ENCODE measurements at places on chromosomes 6 and 20.

- DNase-seq, result peak; percentile 49
Measured at GRCh38 chr6:52539607-52540006, 37.3 kb downstream of the TRAM2 start.

- DNase-seq, result no peak
Measured at GRCh38 chr20:58022711-58023110, 205.7 kb downstream of the ANKRD60 start.

- DNase-seq, result no peak
Measured at GRCh38 chr20:54474046-54474445, 1.3 kb upstream of the DOK5 start.

DNA sequence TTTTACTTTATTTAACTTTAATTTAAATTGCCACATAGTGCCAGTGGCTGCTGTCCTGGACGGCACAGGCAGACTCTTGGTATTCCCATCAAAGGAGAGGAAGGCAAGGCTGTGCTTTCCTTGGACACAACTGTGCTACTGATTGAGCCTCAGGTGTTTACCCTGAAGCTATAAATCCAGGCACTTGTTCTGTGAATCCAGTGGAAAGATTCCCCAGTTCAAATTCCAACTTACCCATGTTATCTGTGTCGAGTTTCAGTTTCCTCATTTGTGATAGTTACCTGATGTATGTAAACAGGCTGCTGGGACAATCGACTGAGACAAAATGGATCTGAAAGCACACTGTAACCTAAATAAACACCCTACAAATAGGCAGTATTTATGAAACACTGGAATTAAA lies 57.2 kb downstream of the PLAGL1 start:
- DNase-seq, result no peak

DNA sequence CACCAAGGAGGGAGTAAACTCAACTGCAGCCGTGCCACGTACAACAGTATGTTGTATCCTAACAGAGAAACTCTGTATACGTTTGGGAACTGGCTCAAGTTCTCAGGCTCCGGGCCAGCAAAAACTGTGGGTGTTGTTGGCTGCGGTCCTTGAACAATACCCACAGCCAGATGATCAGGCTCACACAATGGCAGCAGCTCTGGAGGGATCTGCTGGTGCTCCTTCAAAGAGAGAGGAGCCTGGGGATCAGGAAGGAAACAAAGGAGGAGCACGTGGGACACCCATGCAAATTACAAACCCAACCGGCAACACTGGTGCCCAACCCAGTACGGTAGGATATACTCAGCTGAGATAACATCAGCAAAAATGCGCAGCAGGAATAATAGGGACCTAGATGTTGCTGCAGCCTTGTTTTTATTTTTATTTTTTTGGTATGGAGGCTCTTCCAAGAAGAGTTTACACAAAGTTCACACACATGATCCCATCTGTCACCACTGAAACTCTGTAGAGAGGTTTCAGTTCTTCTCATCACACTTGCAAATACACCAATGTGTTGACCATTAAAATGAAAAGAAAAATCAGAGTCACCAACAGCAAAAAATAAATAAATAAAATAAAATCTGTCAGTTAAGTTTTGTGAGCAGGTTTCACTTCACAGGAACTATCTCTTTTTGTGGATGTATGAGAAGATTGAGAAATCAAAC lies 41.2 kb upstream of the PDE10A start:
- DNase-seq, result peak; percentile 49

DNA sequence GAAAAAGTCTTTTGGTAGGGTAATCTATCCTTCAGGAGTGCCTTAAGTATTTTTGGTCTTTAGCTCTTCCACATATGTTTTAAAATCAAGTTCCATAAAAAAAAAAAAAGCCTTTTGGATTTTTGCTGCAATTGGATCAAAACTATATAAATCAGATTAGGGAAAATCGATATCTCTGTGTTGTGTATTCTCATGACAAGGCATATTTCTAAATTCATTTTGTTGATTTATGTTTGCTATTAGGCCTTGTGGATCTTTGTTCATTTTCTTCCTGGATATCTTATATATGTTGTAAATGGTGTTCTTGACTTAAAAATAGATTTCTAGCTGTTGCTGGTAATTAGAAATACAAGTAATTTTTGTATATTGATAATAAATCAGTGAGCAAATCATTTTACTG lies 8.8 kb downstream of the HSF2 start:
- no peak for DNase-seq

DNA sequence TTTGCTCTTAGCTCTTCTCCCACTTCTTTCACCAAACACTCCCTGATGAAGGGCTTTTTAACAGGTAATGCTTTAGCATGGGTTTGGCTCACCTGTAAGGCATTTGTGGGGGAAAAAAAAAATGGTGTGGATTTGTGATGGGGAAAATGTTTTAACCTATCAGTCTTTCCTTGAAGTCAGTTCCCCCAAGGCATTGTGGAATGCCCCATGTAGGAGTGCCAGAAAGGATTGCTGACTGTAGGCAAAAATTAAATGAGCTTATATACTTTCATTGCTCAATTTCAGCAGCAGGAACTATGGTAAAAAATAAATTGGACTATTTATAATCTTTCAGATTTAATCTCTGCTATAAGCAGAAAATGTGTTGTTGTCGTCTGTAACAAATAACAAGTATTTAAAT lies 10.6 kb upstream of the SASH1 start:
- DNase-seq, result no peak

GRCh38 chr6:2861822-2862164 lies 20.1 kb upstream of the SERPINB1 start:
- no peak for DNase-seq

GRCh38 chr6:52649536-52650160 lies 21.3 kb upstream of the TMEM14A start:
- no peak for DNase-seq

DNA sequence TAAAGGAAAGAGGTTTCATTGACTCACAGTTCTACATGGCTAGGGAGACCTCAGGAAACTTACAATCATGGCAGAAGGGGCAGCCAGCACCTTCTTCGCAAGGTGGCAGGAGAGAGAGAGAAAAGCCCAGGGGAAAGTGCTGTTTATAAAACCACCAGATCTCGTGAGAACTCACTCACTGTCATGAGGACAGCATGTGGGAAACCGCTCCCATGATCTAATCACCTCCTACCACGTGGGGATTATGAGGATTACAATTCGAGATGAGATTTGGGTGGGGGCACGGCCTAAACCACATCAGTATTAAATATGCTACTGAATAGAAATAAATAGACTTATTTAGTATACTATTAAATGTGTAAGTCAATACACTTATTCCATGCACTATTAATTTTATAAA lies 70.6 kb upstream of the TCF21 start:
- no peak for DNase-seq

DNA sequence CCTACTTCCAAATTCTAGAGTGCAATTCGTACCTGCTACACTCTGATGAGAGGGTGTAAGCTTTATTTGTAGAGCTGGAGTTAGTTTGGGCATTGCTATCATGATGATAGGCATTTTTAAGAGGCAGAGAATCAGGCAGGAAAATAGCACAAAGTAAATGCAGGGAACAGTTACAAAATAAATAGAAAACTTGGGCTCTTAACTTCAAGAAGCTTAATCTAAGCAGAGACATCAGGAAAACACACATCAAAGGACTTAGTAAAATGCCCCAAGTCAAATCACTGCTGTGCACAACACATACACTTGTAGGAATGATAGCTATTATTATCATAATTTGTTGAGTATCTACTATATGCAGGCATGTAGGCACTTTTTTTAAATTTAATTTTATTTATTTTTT lies 381.2 kb downstream of the CD83 start:
- DNase-seq, result no peak

DNA sequence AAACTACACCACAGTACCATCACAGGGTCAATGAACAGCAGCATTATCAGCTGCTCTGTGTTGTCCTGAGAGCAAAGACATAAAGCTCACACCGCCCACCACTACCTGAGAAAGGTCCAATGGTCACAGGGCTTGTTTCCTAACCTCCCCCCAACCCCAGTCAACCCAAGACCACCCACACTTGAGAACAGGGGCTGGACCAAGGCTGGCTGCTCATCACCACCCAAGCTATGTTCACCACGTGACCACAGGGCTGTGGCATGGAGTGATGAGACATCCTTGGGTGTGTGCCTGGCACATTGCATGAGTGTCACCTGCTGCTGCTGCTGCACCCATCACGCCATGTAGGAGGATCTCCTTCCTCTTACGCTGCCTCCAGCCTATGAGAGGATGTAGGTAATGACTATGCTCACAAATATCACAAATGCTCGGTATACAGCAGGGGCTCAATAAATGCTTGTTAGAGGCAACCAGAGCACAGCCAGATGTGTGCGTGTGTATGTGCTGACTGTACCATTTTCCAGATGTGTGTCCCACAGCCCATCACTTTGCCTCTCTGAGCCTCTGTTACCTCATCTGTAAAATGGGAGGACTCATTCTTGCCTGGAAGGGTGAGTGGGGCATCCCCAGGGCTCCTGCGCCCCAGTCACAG lies 23.3 kb upstream of the SIRPA start:
- DNase-seq, result no peak

- DNase-seq, result no peak
Measured at GRCh38 chr20:64102647-64103354, 4.6 kb downstream of the NPBWR2 start.

- DNase-seq, result no peak
Measured at GRCh38 chr6:34225551-34225950, 11.1 kb upstream of the HMGA1 start.

DNA sequence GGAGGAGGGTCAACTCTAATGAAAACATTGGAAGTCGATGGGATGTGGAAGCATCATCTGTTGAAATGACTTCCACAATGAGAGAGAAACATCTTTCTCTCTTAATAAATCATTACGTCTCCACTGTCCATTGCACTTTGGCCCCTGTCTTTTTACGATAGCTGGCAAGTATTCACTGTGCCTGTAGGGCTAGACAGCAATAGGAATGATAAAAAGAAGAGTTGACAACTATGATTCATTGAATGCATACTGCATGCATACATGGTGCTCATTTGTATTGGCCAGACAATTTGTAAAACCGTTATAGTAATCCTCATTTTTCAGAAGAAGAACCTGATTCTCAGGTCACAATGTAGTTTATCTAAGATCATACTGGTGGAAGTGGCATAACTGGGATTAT lies 220.3 kb downstream of the KCNQ5 start:
- DNase-seq, result no peak

DNA sequence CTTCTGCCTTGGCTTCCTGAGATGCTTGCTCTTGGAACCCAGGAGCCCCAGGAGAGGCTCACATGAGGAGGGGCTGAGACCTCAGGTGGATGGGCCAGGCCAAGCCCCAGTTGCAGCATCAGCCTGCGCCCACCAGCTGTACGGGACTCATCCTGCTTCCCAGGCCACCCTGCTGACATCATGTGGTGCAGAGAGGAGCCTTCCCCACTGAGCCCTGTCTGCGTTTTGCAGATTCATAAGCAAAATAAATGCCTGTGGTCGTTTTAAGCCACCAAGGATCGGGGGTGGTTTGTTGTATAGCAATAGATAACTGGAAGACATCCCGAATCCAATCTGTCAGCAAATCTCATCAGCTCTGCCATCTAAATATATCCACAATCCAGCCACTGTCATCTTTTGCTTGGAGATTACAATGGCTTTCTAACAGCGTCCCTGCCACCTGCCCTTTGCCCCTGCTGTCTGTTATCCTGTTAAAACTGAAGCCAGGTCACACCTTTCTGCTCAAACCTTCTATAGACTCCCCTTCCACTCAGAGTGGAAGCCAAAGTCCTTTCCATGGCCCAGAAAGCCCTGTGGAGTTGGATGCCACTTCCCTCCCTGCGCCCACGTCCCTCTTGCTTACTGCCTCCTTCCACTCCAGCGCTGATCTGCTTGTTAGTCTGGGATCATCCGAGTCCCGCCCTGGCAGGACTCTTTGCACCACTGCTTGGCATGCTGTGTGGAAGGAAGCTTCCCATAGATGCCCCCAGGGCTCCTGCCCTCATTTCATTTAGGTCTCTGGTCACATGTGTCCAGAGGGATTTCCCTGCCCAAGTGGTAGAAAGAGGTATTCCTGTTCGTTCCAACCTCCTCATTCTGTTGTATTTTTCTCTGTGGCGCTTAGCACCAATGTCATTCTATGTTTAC lies 24.0 kb upstream of the MLN start:
- DNase-seq, result peak; percentile 53

- no peak for DNase-seq
Measured at GRCh38 chr6:2771079-2771478, 5.9 kb downstream of the WRNIP1 start.

- peak; percentile 76 for DNase-seq
Measured at GRCh38 chr6:31070711-31071197, 41.6 kb downstream of the C6orf15 start.

DNA sequence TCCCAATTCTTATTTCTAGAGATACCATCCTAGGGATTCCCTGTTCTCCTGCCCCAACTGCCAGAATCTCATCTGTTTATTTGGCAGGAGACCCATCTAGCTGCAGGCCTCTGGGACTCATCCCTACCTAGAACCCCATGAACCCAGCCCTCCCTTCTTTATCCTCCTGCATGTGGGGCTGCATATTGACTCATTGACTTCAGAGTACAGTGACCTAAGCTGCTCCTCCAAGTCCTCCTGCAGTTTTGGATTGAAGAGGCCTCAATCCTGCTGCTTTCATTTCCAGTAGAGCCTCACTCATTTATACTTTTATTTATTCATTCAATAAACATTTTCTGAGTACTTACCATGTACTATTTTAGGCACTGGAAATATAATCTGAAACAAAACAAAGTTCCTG lies 11.6 kb downstream of the TMEM200A start:
- no peak for DNase-seq

GRCh38 chr6:22896696-22897095 lies 327.3 kb downstream of the HDGFL1 start:
- DNase-seq, result no peak

Data from hepatic stellate cell (primary cell).